RWPE2 (cell line): ENCODE measurements at places on chromosomes 16 and 17.

DNA sequence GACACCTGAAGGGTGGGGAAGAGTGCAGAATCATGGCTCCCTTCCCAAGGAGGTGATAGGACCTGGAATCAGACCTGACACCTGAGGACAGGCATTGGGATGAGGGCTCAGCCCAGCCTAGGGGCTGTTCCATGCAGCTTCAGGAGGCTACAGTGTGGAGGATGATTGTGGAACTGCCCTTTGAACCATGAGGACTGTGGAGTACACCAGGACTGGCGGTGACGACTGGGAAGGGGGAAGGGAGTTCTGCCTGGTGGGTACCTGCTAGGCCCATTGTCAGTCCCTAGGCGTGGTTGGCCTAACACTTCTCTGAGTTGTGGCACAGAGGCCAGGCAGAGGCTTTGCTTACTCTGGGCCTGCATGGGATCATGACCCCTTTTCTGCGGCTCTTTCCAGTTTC lies 76.1 kb downstream of the MPRIP start:
- DNase-seq = no peak

DNA sequence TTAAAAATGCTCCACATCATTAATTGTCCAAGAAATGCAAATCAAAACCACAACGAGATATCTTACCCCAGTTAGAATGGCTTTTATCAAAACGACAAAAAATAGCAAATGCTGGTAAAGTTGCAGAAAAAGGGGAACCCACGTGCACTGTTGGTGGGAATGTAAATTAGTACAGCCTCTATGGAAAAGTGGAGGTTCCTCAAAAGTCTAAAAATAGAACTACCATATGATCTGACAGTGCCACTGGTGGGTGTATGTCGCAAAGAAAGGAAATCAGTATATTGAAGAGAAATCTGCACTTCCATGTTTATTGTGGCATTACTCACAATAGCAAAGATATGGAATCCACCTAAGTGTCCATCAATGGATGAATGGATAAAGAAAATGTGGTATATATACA lies 38.2 kb upstream of the ZFHX3 start:
- no peak for DNase-seq

DNA sequence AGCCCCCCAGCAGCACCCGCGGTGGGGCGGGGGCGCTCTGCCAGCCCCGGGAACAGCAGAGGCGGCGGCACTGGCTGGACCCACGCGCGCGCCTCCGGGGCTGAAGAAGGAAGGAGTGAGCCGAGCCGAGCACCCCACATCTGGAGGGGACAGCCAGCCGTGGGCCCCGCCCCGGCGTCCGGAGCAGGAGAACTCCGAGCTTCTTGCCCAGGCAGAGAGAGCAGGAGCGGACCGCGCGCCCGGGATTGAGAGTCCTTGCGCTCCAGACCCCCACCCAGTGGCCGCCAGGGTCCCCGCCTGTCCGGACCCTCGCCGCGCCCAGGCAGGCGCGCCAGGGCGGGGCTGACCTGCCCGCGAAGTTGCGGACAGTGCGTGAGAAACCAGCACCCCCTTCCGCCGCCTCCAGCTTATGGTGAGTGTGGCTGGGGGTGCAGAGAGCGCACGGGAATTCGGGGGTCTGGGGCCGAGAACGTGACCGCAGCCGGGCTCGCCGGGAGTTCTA lies 921.9 kb upstream of the EEF2KMT start:
- DNase-seq = no peak

GRCh38 chr16:68848786-68849185 lies 5.5 kb downstream of the TANGO6 start:
- DNase-seq = no peak

GRCh38 chr17:9371019-9371418 lies 204.6 kb downstream of the STX8 start:
- no peak for DNase-seq

GRCh38 chr16:48413272-48413671 lies 28.1 kb upstream of the SIAH1 start:
- no peak for DNase-seq

GRCh38 chr17:61862105-61862574 lies 1.2 kb downstream of the BRIP1 start:
- DNase-seq = no peak

DNA sequence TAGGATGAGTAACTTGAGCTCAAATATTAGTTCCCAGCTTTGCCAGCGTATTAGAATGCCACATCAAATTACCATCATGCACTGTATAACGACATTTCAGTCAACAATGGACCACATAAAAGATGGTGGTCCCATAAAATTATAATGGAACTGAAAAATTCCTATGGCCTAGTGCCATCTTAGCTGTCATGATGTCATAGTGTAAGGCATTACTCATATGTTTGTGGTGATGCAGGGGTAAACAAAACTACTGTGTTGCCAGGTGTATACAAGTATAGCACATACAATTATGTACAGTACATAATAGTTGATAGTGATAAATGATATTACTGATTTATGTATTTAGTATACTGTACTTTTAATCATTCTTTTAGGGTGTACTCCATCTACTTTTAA lies 54.4 kb upstream of the NETO2 start:
- DNase-seq = no peak

- no peak for DNase-seq
Measured at GRCh38 chr16:77696149-77696548, 26.2 kb upstream of the NUDT7 start.

DNA sequence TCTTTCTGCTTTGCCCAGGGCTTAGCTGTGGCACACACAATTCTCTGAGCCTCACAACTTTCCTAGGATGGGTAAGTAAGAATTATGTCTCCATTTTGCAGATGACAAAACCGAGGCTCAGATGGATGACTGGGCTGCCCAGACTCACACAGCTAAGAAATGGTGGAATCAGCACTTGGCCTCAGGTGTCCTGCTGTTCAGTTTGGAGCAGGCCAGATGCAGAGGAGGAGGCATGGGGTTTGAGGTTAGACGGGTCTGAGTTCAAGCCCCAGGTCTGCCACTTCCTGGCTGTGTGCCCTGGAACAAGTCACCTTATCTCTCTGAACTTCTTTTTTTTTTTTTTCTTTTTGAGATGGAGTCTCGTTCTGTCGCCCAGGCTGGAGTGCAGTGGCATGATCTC lies 1.7 kb upstream of the MEOX1 start:
- no peak for DNase-seq

DNA sequence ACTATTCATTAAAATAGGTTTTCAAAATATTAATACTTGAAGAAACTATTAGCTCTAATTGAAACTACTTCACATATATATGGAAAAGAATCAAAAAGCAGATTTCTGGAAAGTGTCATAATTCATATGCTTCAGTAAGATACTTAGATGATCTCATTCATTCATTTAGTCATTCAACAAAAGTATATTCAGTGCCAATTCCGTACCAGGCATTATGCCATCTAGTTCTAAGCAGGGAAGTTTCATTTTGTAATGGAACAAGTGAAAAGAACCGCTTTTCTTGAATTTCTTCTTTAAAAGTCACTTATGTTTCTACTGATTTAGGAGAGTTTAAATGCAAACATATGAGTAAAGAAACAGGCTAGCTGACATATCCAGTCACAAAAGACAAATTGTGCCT lies 118.3 kb upstream of the FAM20A start:
- DNase-seq = no peak

- no peak for DNase-seq
Measured at GRCh38 chr17:48261297-48261880, 153.8 kb downstream of the SNX11 start.

GRCh38 chr16:56265746-56266145 lies 74.5 kb downstream of the GNAO1 start:
- DNase-seq = no peak

DNA sequence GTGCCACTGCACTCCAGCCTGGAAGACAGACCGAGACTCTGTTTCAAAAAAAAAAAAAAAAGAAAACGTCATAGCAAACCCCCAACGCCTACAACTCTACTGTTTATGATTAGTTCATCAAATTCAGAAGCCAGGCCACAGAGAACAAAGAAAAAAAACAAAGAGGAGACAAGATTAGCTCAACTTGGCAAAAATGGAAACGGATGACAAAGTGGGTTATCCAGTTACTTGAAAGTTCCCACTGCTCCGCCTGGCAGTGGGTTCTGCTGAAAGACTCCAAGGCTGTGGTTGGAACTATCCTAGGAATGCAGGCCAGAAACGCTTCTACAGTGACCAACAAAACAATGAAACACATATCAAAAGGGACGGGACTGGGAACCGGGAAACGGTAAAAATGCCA lies 53.1 kb downstream of the MRM3 start:
- no peak for DNase-seq

DNA sequence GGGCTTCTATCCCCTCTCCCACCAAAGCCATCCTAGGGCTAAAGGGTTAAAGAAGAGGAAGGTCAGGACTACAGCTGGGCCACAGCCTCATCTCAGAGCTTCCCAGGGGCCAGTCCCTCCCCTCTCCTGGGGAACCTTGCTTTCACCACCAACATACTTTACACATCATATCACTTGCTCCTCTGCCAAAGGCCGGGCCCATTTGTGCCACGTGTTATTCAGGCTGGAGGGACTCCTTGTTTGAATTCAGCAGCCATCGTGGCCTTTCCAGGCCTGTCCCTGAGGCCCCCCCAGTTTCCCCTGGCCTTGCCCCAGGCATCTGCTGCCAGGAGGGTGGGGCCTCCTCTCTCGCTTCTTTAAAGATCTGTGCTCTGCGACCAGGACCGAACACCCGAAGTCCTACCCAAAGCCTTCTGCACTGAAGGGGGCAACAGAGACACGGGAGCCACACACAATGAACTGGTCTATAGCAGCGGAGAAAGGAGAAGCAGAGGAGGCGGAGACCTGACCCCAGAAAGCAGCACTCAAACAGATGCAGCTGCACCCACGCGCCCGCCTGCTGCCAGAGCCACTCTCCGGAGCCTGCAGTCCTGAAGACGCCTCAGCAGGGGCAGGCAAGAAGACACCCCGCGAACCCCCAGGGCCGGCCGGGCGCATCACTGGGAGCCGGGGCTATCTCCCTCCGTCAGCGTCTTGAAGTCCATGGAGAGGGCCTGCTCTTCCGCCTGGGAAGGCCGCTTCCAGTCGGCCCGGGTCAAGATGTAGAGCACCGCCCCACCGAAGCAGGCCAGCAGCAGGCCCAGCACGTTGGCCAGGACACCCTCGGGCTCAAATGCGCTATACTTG lies 12.1 kb downstream of the CYB561 start:
- no peak for DNase-seq

DNA sequence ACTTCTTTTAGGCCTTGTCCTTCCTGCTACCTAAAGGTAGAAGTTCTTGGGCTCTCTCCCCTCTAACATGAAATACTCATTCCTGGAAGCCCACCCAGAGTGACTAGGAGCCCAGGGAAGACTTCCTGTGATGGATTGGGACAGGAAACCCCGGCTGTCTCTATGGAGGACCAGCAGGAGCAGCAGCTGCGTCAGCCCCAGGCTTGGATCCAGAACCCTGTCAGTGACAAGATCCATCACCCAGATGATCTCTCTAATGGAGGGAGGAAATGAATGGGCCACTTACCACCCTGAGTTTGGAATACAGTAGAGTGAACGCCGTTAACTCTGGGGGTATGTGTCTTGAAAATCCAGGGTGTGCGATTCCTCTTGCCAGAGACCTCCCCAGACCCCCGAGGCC lies 195.7 kb upstream of the WSCD1 start:
- no peak for DNase-seq

DNA sequence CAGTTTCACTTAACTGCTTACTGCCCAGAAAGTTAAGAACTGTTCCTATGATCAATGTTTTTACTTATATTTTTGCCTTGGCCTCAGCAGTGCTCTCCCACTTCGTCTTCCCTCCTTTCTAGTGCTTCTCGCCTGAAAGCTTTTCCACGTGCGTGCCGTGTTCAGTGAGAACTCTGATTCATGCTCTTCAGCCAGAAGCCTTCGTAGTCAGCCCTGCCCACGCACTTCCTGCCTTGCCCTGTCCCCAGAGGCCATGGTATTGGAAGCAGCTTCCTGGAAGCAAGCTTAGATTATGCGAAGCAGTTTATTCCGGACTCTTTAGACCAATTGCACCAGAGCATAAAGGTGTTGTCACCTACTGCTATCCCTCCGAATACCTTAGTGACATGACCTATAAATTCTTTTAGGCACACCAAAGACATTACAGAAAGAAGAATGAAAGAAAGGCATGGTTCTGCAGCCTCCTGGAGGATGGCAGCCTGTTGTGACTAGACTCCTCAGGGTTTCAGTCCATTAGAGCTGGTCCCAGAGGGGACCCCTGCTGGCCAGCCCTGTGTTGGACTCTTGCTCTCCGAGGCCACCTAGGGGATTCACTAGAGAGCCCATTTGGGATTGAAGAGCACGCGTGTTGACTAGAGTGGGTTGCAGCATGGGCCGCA lies 105.2 kb downstream of the RPTOR start:
- DNase-seq = peak; percentile 74

GRCh38 chr17:67636834-67637520 lies 80.8 kb upstream of the NOL11 start:
- DNase-seq = no peak

- no peak for DNase-seq
Measured at GRCh38 chr16:73233329-73233765, 185.4 kb upstream of the ZFHX3 start.

DNA sequence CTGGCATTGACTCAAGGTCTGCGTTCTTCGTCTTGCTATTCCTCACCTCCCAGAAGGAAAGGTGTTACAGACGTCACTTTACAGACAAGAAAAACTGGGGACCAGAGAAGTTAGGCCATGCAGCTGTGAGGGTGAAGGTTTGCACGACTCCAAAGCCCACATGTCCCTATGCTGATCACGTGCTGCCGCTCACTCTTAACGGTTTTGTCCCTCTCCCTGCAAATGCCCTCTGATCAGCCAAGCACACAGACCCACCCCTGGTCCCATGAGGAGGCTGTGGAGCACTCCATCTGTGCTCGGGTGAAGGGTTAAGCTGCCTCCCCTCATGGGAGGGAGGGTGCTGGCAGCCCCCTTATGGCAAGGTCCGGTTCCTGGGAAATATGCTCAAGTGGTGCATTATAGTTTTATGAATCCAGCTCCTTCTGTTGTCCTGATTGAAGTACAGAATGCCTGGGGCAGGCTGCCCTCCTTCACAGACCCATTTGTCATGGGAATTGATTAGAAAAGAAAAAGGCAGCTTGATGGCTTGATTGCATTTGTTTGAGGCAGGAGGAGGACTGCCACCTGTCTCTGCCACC lies 18.8 kb downstream of the CCDC182 start:
- no peak for DNase-seq

DNA sequence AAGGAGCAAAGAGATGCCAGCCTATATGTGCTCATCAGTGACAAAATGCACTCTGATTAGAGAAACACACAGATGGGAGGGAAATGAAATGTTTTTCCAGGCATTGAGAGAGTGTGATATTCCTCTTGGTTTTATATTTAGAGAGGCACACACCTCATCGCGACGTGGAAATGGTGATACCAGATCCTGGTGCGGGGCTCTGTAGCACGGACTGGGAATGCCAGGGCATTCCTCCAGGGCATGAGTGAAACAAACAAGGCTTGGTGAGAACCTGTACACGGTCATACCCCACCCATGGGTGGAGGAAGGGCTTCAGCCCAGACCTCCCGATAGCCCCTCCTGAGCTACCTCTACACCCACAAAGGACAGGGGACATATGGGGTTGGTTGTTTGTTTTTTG lies 280.2 kb downstream of the C16orf95 start:
- no peak for DNase-seq

GRCh38 chr17:20066253-20066652 lies 57.1 kb downstream of the SPECC1 start:
- DNase-seq = peak; percentile 86
